ENCODE measurements at places on chromosomes 1 and 21.

DNA sequence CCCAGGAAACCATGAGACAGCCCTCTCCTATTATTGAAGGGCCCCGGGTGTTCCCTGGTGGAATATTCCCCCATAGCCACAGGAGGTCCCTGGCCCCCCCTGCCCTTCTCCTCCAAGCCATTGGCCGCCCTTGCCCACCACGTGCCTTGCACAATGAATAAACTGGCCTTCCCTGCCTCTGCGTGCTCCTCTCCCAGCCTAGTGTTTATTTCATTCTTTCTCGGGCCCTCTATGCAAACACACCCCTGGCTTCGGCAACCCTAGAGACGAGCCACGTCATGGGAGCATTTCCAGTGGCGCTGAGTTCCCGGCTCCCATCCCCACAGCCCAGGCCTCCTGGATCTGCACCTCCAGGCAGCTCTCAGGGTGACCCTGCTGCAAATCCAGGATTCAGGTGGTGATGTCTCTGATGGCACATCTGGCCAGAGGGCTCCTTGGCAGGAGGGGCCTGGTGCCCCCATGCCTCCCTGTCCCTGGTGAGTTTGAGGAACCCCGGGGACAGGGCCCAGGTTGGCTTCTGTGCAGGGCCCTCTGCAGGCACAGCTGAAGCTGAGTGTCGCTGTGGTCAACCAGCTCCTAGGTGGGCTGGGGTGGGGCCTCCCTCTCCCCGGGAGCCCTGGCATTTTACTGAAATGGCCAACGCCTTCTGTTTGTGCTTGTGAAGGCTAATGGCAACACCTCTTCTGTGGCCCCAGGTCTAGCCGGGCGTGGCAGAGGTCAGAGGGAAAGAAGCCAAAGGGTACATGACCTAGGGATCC is 6.2 kb downstream of the KRTAP10-12 start:
- peaks cover 83% of the 10 kb centered on the region for H3K27me3 ChIP-seq
- peak; percentile 18 for DNase-seq
- H3K27ac ChIP-seq, result no peak overlapping the region

DNA sequence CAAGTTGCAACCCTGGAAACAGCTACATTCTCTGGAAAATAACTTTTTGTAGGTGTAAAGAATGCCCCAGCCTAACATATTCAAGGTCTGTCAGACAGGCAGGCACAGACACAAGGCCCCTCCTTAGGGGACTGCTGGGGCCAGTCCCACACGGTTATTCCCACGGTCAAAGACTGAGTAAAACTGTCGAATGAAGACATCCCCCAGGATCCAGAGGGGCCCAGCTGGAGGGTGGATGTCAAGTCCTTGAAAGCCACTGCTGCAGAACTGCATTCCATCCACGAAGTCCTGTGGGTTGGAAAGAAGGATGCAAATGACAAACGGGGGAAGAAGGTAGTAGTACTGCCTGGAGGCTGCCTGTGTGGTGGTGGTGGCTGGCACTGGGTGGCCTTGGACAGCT is 6.9 kb upstream of the RAB7B start:
- H3K36me3 ChIP-seq, result no peaks in the 10 kb centered on the region
- H3K4me3 ChIP-seq, result no peak overlapping the region
- no peak for DNase-seq
- no peak overlapping the region for H3K27ac ChIP-seq
- H3K27me3 ChIP-seq, result peaks cover 14% of the 10 kb centered on the region

DNA sequence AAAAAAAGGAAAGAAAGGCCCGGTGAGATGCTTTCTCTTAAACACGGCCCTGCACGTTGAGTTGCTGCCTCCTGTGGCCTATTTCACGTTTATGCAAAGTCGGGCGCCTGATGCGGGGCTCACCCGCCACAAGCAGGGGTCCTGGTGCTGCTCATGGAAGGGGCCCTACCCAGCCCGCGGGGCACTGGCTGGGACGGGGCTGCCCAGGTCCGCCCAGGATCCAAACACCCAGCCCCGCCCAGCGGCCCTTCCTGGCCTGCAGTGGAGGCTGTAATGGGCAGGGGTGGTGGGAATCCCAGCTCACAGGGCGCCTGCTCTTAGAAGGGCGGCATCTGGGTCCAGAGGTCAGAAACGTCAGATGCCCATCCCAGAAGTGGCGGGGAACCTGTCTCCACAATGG is 1.6 kb downstream of the COL6A2 start:
- H3K36me3 ChIP-seq, result peaks cover 39% of the 10 kb centered on the region
- H3K4me1 ChIP-seq, result peaks cover 6% of the 10 kb centered on the region
- DNase-seq, result peak; percentile 47
- no peaks in the 10 kb centered on the region for H3K27me3 ChIP-seq

DNA sequence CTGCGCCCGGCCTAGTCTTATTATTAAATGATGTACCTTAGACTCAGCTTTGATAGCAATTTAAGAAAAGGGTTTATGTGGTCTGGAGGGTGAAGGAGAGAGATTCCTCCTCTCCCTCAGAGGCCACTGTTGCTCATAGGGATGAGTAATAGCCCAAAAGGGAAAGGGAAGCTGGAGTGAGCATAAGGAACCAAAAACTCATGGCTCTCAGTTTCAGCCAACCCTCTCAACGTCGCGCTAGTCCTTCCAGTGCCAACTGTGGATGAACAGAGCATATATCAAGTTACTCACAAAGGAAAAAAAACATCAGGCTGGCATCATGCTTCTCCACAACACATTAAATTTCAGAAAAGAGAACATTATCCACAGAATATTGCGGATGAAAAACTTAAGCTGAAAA is 8.3 kb upstream of the GPR89B start:
- no peaks in the 10 kb centered on the region for H3K27me3 ChIP-seq
- DNase-seq, result no peak
- no peaks in the 10 kb centered on the region for H3K36me3 ChIP-seq
- no peak overlapping the region for H3K4me3 ChIP-seq
- no peak overlapping the region for H3K27ac ChIP-seq
